CD4-positive, alpha-beta T cell (primary cell): ENCODE measurements at places on chromosomes 4 and X.

- no peak for DNase-seq
Observed at GRCh38 chr4:11635342-11635741, 206.6 kb upstream of the HS3ST1 start.

DNA sequence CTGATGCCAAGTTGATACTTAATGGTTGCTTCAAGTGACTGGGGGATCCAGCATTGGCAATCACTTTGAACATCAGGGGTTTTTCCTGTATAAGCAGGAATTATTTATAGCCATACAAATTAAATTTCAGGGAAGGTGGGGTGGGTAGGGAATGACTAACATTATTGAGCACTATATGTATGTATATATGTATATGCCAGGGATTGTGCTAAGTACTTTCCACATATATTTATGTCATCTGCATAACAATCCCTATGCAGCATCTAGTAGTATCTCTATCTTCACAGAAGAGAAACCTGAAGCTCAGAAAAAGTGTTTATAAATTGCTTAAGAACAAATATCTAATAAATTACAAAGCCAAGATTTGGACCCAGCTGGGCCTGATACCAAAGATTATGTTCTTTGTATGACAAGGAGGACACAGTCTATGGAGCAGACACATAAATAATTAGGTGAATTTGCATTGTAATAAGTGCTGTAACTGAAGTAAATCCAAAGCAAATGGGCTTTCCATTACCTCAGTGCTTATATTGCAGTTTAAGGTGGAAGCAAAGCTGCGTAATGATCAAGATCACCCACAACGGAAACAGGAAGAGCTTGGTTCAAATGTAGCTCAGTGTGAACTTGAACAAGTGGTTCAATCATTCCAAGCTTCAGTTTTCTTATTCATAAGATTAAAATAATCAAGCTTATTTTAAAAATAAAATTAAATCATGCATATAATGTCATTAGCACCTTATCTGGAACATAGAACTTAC is 18.9 kb upstream of the RASGEF1B start:
- DNase-seq: no peak

DNA sequence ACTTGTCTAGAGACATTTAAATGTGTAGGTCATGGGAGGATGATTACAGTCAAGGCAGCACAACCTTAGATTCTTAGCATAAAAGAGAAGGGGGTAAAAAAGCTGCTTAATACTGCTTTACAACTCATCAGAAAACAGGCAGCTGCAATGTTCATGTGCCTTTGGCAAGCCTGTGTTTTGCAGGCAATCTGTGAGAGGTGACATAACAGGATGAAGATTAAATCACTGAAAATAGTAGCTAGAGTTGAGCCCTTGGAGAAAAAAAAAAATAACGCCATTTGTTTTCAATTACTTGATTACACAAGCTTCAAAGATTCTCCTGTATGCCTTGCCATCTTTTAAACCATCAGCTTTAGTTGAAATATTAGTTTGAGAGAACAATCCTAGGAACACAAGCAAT is 847.6 kb upstream of the LCORL start:
- DNase-seq: no peak

DNA sequence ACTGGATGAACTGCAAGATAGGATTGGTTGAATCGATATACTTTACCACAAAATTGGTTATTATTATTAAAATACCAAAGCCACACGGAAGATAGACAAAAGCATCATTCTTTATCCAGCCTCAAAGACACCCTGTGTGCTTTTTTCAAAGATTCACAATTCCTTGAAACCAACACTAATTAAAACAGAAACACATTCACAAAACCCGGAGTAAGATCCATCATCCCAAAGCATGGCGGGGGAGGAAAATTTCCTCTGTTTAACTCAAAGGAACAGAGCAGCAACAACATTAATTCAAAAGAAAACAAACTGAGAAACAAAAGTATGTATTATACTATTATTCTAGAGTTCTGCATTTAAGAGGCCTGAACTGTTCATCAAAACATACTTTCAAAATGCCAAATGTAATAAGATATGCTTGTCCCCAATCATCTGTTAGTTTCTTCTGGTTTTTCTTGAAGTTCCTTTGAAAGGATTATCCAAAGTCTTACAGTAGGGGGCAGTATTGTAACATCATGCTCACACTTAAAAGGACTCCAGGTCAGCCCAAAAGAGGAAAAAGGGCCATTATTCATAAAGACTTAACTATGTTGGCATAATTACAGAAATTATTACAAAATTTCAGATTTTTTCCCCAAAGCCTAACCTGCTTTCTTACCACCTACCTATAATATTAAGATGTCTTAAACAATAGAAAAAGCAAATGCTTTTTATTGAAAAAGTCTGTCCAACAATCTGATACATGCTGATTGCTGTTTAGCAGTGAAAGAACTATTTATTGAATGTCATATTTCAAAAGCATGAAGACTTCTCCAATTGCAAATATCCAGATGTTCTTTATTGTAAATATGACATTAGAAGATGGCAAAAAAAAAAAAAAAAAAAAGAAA is 168.7 kb downstream of the SCFD2 start:
- peak; percentile 64 for DNase-seq

DNA sequence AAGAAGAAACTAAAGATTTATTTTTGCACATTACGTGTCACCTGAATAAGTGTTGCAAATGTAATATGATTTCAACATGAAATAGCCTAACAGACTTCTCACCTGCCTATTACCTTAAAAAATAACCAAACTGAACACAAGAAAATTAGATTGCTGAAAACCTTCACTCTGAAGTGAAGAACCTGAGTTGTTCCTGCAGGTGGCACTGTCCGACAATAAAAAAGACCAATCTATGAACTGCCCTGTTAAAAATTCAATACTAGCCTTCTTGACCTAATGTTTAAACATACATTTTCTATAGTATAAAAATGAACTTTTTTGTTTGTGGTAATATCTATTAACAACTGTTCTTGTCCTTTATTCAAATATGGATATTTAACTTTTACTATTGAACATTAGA is 69.2 kb upstream of the PNPLA4 start:
- DNase-seq: peak; percentile 1

DNA sequence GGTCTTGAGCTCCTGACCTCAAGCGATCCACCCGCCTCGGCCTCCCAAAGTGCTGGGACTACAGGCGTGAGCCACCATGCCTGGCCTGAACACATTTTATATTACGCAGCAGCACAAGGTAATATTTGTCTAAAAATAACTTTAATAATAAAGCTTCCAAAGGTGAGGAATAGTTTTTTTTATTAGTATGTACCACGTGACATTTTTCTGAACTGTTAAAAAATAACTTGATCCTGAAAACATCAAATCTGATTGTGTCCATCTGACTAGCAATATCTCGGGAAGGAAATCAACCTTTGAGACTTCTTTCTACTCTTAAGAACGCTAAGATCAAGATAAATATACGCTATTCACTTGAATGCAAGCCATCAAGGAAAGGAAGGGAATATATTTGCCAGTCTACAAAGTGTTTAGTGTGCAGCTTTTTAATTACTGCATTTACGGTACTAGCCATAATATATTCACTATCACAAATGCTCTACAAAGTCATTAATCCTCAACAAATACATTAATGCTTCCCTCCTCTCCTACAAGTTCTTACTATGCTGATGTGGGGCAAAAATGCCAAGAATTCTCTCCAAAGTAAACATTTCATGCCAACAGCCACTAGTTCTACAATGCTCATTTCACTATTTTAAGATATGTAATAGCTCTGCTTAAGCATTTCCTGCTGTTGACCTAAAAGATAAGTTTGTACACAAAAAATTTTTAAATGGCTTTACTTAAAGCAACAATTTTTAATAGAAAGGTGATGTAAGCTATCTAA is 143.6 kb downstream of the APBB2 start:
- no peak for DNase-seq

DNA sequence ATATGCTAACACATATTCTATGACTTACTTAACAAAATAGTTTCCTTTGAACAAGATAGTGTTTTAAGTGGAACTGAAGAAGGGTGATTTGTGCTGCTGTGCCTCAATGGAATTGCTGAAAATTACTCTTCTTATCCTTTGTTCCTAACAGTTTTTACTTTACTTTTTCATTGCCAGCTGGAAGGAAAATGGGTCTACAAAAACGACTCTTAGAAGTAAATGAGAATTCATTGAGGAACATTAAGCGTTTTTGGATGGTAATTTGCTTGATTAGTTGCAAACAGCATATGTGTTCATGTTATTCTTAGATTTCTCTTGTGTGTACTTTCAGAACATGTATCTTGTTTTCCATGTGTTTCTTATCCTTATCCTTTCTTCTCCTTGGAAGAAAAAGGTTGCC is 170.4 kb upstream of the VEGFC start:
- DNase-seq: no peak

DNA sequence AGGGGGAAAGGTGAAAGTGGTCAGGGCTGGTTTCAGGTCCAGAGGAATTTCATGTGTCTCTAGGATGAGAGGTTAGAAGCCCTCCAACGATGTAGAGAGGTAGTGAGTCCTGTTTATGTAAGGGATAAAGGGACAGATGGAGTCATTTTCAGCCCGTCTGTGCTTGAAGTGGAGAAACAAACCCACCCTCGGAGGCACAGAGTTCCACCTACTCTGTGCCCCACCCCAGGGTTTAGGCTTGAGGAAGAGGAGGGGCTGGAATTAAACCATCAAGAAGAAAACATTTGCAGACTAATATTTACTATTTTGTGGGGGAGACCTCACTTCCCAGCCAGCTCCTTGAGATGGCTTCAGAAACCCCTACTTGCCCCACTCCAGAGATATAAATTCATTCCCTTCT is 868 bp upstream of the GNL3L start:
- DNase-seq: no peak
